ENCODE measurements at places on chromosomes 16 and 17.

DNA sequence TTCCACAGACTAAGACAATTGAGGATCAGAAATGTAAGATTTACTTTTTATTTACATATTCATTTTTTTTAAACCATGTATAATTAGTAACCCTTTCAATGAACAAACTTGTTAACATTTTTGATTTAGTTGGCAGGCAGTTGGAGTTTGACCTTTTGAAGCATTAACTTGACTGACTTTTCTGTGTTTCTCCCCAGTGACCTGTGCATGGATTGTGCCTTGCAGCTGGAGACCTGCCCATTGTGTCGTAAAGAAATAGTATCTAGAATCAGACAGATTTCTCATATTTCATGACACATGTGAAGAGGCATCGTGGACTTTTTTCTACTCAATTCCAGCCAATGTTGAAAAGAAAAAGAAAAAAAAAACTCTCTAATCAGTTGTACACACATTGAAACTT, 6.4 kb upstream of the ARL2BP start:
- no peak for DNase-seq

GRCh38 chr17:81457401-81457800, 55.2 kb downstream of the ACTG1 start:
- no peak for DNase-seq

GRCh38 chr16:81276323-81276722, 37.8 kb downstream of the BCO1 start:
- peak; percentile 12 for DNase-seq

- DNase-seq: no peak
These were observed 20.1 kb downstream of the GPRC5B start for GRCh38 chr16:19864566-19864965.

- DNase-seq: no peak
These were observed 9.1 kb downstream of the PHKB start for GRCh38 chr16:47470211-47470610.
